GM23248 (cell line): ENCODE measurements at places on chromosomes 12 and 14.

- peak; percentile 59 for DNase-seq
Observed at GRCh38 chr14:64035143-64035542, 182.3 kb downstream of the SYNE2 start.

GRCh38 chr12:54215989-54216796, 27.4 kb upstream of the SMUG1 start:
- no peak for DNase-seq

- DNase-seq: no peak
Observed at GRCh38 chr14:65415613-65416012, 3.1 kb downstream of the FUT8 start.

DNA sequence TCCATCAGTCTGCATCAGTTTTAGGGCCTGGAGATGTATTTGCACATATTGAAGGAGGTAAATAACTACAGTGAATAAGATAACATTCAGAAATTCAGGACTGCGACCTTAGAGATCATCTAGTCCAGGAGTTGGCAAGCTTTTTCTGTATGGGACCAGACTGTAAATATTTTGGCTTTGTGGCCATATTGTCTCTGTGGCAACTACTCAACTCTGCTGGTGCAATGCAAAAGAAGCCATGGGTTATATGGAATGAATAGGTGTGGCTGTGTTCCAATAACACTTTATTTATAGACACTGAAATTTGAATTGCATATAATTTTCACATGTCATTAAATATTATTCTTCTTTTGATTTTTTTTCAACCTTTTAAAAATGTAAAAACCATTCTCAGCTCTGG, 156.6 kb downstream of the METTL25 start:
- DNase-seq: no peak

GRCh38 chr14:100416921-100417860, 94.1 kb downstream of the SLC25A47 start:
- DNase-seq: peak; percentile 97

- peak; percentile 88 for DNase-seq
Observed at GRCh38 chr14:61537563-61538463, 157.5 kb upstream of the HIF1A start.

DNA sequence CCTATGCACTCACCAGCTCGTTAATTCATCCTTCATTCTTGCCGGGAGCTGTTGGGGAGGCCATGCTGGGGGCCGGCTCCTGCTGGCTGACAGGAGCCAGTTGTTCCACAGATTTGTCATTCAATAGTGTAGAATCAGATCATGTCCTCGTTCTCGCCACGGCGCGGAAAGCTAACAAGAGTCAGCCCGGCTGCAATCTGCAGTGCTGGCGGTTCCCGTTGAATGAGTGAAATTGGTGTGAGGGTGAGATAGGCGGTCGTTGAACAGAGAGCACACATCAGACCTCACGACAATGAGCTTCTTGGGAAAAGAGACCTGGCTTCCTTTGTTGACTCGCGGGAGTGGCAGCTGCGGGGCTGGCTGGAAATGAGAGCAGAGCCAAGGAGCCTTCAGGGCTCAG, 57.5 kb downstream of the KIF26A start:
- DNase-seq: no peak
